Glutamatergic neuron (in vitro differentiated cells): ENCODE measurements at places on chromosomes 16 and 17. TPM values are rescaled to one million over a fixed set of nuclear protein-coding genes. Genes with fewer than 3 reads are reported as not detected.

DNA sequence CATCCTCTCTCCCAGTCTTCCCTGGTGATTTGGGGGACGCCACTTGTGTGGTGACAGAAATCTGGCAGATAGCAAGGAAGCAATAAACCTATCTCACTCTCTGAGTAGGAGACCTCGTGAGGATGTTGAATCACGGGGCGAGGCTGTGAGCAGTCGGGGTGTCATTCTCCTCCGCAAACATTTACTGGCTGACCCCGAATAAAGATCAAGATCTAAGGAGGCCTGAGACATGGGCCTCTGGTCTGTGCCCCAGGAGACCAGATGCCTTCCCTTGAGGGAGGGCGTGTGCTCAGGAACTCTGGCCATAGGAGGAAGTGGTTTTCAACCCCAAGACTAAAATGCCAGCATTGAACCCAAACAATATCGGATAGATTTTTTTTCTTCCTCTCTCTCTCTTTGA, 53.1 kb downstream of the FOXL1 start:
- DNase-seq: no peak

DNA sequence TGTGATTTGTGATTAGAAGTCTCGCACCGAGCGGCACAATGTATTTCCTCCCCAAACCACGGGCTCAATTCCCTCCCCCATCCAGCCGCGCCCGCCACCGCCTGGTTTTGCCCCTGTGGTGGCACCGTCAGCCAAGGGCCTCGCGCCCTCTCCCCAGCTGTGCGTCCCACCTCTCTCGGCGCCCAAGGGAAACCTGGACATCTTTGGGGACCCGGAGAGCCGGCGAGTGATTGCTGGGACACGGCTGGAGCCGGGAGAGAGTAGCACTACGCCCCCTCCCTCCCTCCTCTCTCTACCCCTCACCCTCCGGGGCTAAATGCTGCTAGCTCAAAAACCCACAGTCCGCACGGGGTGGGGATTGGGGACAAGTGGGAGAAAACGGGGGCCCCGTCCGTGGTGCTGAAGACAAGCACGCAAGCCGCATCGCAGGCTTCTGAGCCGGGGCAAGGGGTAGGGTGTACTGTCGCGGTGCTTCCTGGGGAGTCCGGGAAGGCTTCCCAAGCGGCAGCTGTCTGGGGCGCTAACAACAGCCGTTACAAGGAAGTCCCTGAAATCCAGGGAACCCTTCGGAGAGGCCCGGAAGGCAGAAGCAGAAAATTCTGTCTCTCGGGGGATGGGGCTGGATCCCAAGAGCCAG, 1.4 kb downstream of the CBLN1 start:
- peak; percentile 43 for DNase-seq

SREBF1 gene
- total RNA-seq: 365 TPM

GRCh38 chr17:29394761-29395160, 4.6 kb downstream of the TAOK1 start:
- no peak for DNase-seq

- DNase-seq: peak; percentile 31
Measured at GRCh38 chr17:14302091-14302430, 1.2 kb downstream of the HS3ST3B1 start.

GRCh38 chr16:89094252-89094879, 714 bp downstream of the ACSF3 start:
- DNase-seq: no peak

METTL2A gene
- total RNA-seq: 38.2 TPM

DNA sequence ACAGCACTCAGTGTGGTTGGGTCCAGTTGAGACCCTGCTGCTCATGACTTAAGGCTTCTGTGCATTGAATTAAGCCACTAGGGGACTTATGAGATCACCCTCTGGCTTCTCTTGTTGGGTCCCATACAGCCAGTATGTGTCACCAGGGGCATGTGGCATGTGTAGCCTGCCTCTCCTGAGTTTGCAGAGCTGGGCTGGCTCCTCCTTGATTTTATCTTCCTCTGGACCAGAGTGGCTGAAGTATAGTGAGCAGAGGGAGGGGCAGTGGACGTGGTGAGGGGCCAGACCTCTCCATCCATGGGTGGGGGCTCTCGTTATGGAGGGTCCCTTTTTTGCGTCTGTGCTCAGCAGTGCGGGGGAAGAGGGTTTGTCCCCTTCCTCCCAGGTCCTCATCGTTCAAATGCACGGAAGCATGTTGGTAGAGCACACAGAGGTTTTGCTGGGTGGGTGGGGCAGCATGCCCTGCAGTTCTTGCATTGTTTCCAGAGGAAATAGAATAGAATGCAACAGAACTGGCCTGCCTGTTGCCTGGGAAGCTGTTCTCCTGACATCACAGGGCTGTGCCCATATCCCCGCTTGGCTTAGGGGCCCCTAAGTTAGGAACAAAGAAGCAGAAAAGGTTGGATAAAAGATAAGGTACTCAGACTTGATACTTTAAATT, 77.4 kb downstream of the SPECC1 start:
- DNase-seq: no peak

NUDT16L1 gene
- total RNA-seq: 34.3 TPM

GRCh38 chr17:37492167-37492566, 2.5 kb downstream of the DUSP14 start:
- no peak for DNase-seq

DNA sequence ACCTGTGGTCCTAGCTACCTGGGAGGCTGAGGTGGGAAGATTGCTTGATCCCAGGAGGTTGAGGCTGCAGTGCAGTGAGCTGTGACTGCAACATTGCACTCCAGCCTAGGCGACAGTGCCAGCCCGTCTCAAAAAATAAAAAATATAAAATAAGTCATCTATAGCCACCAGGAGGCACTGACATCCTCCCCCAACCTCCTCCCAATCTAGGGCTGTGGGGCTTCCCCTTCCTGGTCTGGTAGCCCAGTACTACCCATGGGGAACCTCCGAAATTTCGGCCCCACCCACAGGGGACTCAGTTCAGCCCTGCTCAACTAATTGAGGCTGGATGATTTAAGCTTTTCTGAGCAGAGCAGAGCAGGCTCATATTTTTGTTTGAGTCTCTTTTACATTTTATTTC, 3.2 kb downstream of the ZSCAN10 start:
- no peak for DNase-seq

GRCh38 chr17:559551-560431, 154.8 kb downstream of the VPS53 start:
- no peak for DNase-seq

MRM1 gene
- 2.3 TPM for total RNA-seq

GRCh38 chr17:79009397-79010303, at the start of gene CANT1:
CANT1 (minus strand) TSS chr17:79009764; CDS start chr17:78997622, 12,142 bp downstream.
- peak; percentile 87 for DNase-seq

DNA sequence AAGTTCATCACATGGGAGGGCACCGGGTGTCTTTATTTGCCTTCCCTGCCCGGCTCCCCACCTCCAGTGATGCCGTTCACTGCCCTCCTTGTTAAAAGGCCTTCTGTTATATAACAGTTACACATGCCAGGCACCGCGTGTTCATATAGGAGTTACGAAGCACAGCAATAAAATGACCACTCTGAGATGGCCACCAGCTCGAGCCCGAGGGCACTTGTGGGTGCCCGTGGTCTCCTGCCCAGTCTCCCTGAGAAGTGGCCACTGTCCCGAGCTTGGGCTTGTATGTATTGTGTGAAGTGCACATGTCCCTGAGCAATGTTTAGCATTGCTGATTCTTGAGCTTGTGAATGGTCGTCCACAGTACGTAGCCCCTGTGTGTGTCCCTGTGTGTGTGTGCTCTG, 355.6 kb downstream of the SEC14L1 start:
- DNase-seq: no peak

DNA sequence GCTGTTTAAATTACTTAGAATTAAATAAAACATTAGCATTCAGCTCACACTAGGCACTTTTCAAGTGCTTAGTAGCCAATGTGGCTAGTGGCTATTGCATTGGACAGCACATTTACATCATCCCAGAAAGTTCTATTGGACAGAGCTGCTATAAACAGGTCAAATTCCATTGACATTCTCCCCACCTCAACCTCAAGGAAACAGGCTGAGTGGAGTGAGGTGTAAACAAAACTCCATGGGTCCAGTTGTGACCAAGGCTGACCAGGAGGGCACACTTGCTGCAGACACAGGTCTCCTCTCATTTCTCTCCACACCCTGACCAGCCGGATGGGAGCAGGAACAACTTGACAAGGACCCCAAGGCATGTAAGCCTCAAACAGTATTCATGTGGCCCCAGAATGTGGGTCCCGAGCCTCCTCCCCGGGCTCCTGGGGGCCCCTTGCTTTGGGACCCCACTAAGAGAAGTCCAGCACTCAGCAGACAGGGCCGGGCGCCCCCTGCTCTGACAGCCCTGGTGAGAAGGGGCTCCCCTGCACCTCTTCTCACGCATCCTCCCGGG, 488 bp downstream of the C17orf113 start:
- no peak for DNase-seq

DNA sequence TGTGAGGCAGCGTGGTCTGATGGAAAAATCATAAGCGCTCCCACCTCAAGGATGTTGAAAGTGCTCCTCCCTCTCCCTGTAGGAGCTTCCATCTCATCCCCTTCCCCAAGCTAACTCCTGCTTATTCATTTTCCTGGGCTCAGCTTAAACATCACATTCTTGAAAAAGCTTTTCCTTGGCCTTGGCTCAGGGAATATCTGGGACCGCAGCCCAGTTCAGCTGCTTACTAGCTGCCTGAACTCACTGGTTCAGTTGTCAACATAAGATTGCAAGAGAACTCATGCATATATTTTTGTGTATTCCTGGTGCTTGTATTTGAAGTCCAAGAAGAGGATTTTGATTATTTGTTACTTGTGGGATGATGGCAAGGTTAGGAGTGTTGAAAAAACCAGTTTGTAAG, 91.5 kb downstream of the UTP18 start:
- DNase-seq: no peak

DNA sequence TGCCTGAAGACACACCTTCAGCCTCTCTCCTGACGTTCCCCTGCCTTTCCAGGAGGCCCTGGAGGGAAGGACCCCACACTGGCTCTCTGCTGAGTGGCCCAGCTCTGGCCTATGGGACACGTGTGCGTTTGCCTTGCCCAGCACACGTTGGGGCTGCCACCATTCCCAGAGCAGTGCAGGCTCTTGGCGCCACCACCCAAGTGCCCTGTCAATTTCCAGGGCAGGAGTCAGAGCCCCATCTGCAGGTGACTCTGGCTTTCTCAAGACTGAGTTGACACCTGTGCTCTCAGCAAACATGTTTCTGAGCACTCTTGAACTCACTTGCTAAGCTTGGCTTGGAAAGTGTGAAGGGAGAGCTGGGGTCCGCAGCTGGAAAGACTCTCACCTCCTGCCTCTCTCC, 4.7 kb upstream of the IRF8 start:
- no peak for DNase-seq

DNA sequence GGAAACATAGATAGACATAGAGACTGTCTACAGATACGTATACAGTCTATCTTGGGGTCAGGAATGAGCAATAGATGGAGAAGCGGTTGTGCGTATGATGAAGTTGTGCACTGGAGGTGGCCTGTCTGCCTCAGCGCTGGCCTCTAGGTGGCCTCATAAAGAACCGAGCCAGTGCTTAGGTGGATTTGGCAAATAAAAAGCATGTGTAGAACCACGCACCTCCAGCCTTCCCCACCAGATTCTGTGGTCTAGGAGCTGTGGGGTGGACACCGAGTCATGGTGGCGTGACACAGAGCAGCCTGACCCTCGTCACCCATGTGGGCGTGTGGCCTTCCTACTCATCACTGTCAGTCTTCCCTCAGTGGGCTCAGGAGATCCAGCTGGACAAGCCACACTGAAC, 34.0 kb downstream of the PGS1 start:
- peak; percentile 41 for DNase-seq

GRAPL gene
- total RNA-seq: not detected

DNA sequence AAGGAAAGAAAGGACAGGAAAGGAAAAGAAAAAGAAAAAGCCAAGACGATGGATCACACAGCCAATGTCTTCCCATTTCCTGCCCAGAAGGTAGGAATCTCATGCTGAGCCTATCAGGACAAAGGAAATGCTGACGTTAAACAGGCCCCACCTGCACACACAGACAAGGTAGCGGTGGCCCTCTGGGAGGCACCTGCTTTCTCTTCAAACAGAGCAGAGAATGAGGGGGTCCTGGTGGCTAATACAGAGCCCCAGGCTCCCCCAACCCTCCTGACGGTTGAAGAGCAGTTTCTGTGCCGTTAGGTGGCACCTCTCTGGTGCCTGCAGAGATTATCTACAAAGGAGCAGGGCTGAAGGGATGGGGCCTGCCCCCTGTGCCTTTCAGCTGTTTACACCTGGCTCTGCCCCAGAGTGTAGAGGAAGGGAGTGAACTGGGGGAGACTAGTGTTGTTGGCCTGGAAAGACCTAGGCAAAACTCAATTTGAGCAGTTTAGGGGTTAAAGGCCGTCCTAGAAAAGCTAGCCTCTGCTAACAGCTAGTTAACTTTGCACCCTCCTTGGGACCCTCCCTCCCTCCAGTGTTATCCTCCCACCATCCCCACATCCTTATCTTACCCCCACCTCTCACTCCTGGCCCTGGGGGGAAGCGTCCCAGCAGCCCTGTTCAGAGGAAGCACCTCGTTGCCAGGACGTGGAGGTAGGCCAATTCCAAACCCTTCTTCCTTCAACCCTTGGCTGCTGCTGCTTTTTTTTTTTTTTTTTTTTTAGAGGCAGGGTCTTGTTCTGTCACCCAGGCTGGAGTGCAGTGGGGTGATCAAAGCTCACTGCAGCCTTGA, 56.3 kb downstream of the ARHGAP27 start:
- DNase-seq: no peak

TBC1D3K gene
- not detected for total RNA-seq
